ENCODE measurements at places on chromosomes 1 and 21. TPM values are rescaled to one million over a fixed set of nuclear protein-coding genes. Genes with fewer than 3 reads are reported as not detected.

RHD gene
- total RNA-seq, result not detected

CASQ2 gene
- not detected for total RNA-seq

KCNJ10 gene
- total RNA-seq, result not detected

AMY1C gene
- total RNA-seq, result not detected

SMIM1 gene
- 0.82 TPM for total RNA-seq

CR1L gene
- total RNA-seq, result not detected

AKR7A3 gene
- 0.88 TPM for total RNA-seq

CNR2 gene
- not detected for total RNA-seq
